Type B pancreatic cell (in vitro differentiated cells): ENCODE measurements at places on chromosomes 2 and 18. TPM values are rescaled to one million over a fixed set of nuclear protein-coding genes. Genes with fewer than 3 reads are reported as not detected.
A peak's percentile ranks its signal among the peaks of the same experiment; 100 is the strongest.

The UGT1A8 gene
- total RNA-seq: 0.17 TPM in 1 of 2 replicates, not detected in the other

The SP9 gene
- 0.56 TPM in 1 of 2 replicates, not detected in the other for total RNA-seq

The NT5C1B gene
- not detected in 2 replicates for total RNA-seq

The MARCHF4 gene
- total RNA-seq: 0.93 and 1.1 TPM in 2 replicates

The ITGB6 gene
- total RNA-seq: 3.2 and 7.8 TPM in 2 replicates

The OXER1 gene
- 2.3 and 2.8 TPM in 2 replicates for total RNA-seq

The RSAD2 gene
- total RNA-seq: 3.3 and 3.4 TPM in 2 replicates

The ARHGAP25 gene
- total RNA-seq: 1.1 and 2.4 TPM in 2 replicates

The MDH1B gene
- total RNA-seq: 0.64 and 4.7 TPM in 2 replicates

- no peak overlapping the region for H3K4me3 ChIP-seq
- H3K27me3 ChIP-seq: no peaks in the 10 kb centered on the region
- H3K27ac ChIP-seq: peak overlapping the region; percentile 91
Measured at GRCh38 chr2:47073641-47074040, 81.5 kb downstream of the STPG4 start.

GRCh38 chr2:81250270-81250669, 945.7 kb upstream of the LRRTM1 start:
- no peak overlapping the region for H3K27ac ChIP-seq
- no peaks in the 10 kb centered on the region for H3K36me3 ChIP-seq
- DNase-seq: no peak

GRCh38 chr2:129796225-129796624, 183.2 kb upstream of the RAB6C start:
- H3K27ac ChIP-seq: no peak overlapping the region
- peaks cover 17% of the 10 kb centered on the region for H3K27me3 ChIP-seq
- no peak overlapping the region for H3K4me3 ChIP-seq
- peaks cover 10% of the 10 kb centered on the region for H3K4me1 ChIP-seq
- no peaks in the 10 kb centered on the region for H3K36me3 ChIP-seq
- no peak for DNase-seq

- no peak for DNase-seq
- peaks cover 6% of the 10 kb centered on the region for H3K4me1 ChIP-seq
- no peaks in the 10 kb centered on the region for H3K36me3 ChIP-seq
- H3K4me3 ChIP-seq: no peak overlapping the region
- H3K27ac ChIP-seq: no peak overlapping the region
Measured at GRCh38 chr2:187445051-187445450, 3.0 kb downstream of the CALCRL start.

- no peaks in the 10 kb centered on the region for H3K27me3 ChIP-seq
- no peaks in the 10 kb centered on the region for H3K4me1 ChIP-seq
- H3K36me3 ChIP-seq: no peaks in the 10 kb centered on the region
Measured at GRCh38 chr18:56146565-56146964, 491.8 kb downstream of the TXNL1 start.

DNA sequence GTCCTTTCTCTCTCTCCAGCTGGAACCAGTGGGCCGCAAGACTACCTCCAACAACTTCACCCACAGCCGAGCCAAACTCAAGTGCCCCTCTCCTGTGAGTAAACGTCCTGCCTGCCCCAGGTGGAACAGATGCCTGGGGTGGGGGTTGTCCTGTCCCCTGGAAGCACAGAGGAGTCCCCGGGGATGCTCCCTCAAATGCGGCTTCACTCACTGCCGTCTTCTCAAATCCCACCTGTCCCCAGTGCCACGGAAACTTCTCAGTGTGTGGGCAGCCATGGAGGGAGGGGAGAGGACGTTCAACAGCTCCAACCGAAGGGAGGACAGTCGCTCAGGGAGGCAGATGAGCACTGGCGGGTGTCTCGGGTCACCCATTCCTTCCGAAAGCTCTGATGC, 110.7 kb upstream of the PPP1CB start:
- peaks cover 39% of the 10 kb centered on the region for H3K4me1 ChIP-seq
- no peak for DNase-seq

- H3K4me1 ChIP-seq: peaks cover 6% of the 10 kb centered on the region
- no peaks in the 10 kb centered on the region for H3K36me3 ChIP-seq
- H3K4me3 ChIP-seq: no peak overlapping the region
- no peak overlapping the region for H3K27ac ChIP-seq
- H3K27me3 ChIP-seq: no peaks in the 10 kb centered on the region
- DNase-seq: no peak
Measured at GRCh38 chr2:213219816-213220215, 64.4 kb upstream of the SPAG16 start.

- H3K27ac ChIP-seq: no peak overlapping the region
- no peaks in the 10 kb centered on the region for H3K4me1 ChIP-seq
- H3K4me3 ChIP-seq: no peak overlapping the region
- DNase-seq: no peak
- H3K27me3 ChIP-seq: no peaks in the 10 kb centered on the region
Measured at GRCh38 chr2:219792446-219792845, 165.0 kb downstream of the SLC4A3 start.

GRCh38 chr2:135876066-135876711, at the start of gene MCM6:
MCM6 (minus strand) TSS chr2:135876443; CDS start chr2:135876365, 78 bp downstream.
- no peaks in the 10 kb centered on the region for H3K27me3 ChIP-seq
- peaks cover 9% of the 10 kb centered on the region for H3K36me3 ChIP-seq

- H3K36me3 ChIP-seq: no peaks in the 10 kb centered on the region
- no peak overlapping the region for H3K27ac ChIP-seq
- DNase-seq: no peak
Measured at GRCh38 chr2:65501836-65502235, 69.4 kb upstream of the SPRED2 start.

- peaks cover 45% of the 10 kb centered on the region for H3K36me3 ChIP-seq
- H3K4me1 ChIP-seq: no peaks in the 10 kb centered on the region
- H3K4me3 ChIP-seq: no peak overlapping the region
- no peaks in the 10 kb centered on the region for H3K27me3 ChIP-seq
- DNase-seq: no peak
Measured at GRCh38 chr2:203407496-203407895, 79.3 kb downstream of the ABI2 start.

- DNase-seq: no peak
- H3K4me1 ChIP-seq: no peaks in the 10 kb centered on the region
- no peaks in the 10 kb centered on the region for H3K27me3 ChIP-seq
- H3K27ac ChIP-seq: no peak overlapping the region
Measured at GRCh38 chr2:101899265-101899664, 92.5 kb upstream of the IL1R2 start.

DNA sequence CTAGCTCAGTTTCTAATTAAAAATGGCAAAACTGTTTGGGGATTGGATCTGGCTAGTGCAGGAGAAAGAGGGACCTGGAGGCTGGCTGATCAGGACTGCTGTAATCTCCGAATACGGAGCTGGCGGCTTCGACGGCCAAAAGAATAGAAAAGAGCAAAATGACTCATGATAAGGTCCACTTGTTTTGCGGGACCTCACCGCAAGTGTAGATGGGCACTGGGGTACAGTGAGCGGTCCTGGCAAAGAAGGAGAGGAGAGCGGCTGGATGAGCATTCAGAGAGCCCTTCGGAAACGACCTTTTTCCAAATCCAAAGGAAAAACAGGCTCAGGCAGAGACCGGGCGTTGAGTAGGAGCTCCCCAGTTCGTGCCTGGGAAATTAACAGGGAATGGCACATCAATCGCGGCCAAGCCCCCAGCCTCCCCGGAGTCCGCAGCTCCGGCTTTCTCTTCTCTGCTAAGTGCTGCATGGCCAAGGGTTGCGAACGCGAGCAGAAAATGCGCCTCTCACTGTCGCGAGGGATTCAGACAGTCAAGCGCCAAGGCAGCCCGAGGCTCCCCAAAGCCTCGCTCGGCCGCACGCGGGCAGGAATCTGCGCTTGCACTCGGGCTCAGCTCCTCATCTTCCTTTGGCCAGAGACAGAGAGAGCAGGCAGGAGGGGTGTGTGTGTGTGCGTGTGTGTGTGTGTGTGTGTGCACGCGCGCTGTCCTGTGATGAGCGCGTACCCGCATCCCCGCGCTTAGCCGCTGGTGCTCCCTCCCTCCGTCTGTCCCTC, 1.8 kb downstream of the DCC start:
- H3K4me1 ChIP-seq: peaks cover 18% of the 10 kb centered on the region
- H3K36me3 ChIP-seq: no peaks in the 10 kb centered on the region
- H3K27ac ChIP-seq: no peak overlapping the region
- H3K4me3 ChIP-seq: no peak overlapping the region

DNA sequence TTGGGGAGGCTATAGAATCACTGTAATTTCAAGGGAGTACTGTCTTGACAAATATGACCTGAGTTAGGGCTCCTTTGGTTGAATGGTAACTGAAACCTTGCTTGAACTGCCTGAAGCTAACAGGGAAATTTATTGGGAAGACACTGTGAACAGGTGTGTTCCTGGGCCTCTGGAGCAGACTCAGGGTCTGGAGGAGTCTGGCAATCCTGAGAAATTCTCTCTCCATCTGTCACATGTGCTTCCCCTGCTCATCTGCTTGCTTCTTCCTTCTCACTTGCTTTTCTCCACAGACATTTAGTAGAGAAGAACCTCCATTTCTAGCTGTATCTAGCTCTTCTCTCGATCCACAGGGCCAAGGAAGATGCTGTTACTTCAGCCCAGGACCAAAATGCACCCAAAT, 476.5 kb downstream of the LRP1B start:
- no peak for DNase-seq
- H3K27ac ChIP-seq: no peak overlapping the region
- no peaks in the 10 kb centered on the region for H3K27me3 ChIP-seq
- no peaks in the 10 kb centered on the region for H3K4me1 ChIP-seq
- no peaks in the 10 kb centered on the region for H3K36me3 ChIP-seq

DNA sequence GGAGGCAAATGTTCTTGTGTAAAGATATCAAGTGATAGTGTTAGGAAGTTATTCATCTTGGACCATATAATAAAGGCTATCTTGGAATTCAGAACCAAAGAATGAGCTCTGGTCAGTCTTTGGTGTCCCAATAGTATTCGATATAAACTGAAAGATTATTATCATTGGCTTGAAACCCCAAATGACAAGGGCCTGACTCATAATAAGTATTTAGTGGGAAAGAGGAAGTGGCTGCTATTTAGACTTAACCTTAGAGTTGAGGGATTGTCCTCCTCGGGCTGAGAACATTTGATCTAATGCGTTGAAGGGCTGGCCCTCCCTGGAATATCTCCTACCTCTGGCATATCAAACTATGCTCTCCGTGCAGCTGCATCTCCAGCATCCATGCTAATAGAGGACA, 67.5 kb downstream of the CDH20 start:
- H3K4me3 ChIP-seq: no peak overlapping the region
- H3K36me3 ChIP-seq: no peaks in the 10 kb centered on the region
- peaks cover 4% of the 10 kb centered on the region for H3K4me1 ChIP-seq
- no peaks in the 10 kb centered on the region for H3K27me3 ChIP-seq
- H3K27ac ChIP-seq: no peak overlapping the region

DNA sequence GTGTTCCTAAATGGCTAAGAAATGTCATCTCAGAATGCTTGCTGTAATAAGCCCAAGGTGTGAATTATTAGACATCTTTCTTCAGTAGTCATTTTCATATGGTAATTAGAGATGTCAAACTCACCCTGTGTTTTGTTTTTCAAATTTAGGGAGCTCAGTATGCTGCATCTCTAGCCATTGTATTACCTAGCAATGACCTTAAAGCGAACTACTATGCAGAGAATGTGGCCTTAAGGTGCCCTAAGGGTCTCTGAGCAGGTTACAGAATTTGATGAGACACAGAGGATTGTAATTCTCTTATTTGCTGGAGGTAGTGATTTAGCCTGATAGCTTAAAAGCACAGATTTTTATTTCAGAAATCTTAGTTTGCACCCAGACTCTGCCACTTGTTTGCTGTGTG, 1052.6 kb upstream of the DDX18 start:
- no peaks in the 10 kb centered on the region for H3K27me3 ChIP-seq
- no peaks in the 10 kb centered on the region for H3K36me3 ChIP-seq

- H3K36me3 ChIP-seq: no peaks in the 10 kb centered on the region
- no peak for DNase-seq
- H3K4me1 ChIP-seq: peaks cover 22% of the 10 kb centered on the region
- H3K4me3 ChIP-seq: no peak overlapping the region
- peaks cover 40% of the 10 kb centered on the region for H3K27me3 ChIP-seq
- H3K27ac ChIP-seq: no peak overlapping the region
Measured at GRCh38 chr2:136359121-136359965, 241.4 kb upstream of the CXCR4 start.
